Activated CD8-positive, alpha-beta memory T cell treated with anti-CD3 and anti-CD28 coated beads for 1 hour (primary cell): ENCODE measurements at places on chromosomes 7 and 10.

DNA sequence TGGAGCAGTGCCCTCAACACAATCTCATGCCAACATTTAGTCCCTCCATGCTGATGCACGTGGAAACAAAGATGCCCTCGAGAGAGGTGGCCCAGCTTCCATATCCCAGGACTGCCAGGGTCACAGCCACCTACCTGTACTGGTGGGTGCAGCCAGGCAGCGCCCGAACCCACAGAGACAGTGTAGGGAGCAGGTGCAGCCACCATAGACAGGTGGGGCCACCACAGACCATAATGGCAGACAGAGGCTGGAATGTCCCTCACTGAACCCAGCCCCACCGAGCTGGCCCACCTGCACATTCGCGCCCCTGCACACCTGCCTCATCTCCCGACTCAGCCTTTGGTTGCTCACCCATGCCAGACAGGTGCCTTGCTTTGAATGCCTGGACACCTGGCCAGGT lies 18.3 kb upstream of the CPXM2 start:
- DNase-seq = no peak

- no peak for DNase-seq
Measured at GRCh38 chr10:25498645-25499044, 323.8 kb downstream of the GPR158 start.

DNA sequence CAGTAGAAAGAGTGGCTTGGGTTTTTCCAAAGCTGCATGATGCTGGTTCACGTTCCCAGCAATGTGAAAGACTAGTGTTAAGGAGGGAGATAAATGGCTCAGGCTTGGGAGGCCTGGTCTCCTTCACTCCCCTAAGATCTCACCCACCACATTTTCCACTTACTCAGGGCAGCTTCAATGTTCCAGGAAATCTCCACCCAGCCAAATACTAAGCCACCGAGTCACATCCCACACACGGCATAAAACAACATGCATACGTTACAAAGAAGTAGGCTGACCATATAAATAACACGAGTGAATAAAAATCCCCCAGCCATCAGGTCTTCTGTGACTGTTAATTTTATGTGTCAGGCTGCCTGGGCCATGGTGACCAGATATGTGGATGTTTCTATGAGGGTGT lies 303.5 kb downstream of the SFMBT2 start:
- no peak for DNase-seq

- no peak for DNase-seq
Measured at GRCh38 chr7:7330997-7331396, 148.7 kb downstream of the C1GALT1 start.

DNA sequence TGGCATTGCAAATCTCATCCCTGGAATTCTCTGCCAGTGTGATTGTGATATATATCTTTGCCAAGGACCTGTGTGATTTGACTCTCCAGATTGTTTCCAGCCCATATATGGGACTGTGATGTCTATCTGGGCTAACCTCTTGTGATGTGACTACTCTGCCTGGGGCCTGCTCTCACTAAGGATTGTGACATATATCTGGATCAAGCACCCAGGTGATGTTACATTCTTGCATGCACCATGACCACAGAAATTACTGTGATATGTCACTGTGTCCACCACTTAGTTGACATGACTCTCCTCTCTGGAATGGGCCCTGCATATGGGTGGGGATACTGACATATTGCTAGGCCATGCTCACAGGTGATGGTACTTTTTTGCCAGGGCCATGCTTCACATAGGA lies 86.6 kb downstream of the ZNF736 start:
- no peak for DNase-seq

DNA sequence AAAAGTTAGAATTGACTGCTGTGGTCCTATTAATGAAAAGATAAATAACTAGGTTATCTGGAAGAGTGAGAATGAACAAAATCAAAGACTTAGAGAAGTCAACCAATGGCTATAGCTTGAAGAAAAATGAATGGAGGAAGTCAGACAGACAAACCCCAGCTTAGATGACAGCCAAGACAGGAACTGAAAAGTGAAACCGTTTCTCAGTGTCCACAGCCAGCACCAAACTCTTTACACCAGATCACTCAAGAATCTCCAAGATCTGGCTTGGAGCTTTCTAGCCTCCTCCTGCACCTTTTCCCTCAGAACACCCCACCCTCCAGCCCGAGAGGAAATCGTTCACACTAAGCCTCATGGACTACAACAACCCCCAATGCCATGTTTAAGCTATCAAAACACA lies 167.0 kb downstream of the SFMBT2 start:
- no peak for DNase-seq

DNA sequence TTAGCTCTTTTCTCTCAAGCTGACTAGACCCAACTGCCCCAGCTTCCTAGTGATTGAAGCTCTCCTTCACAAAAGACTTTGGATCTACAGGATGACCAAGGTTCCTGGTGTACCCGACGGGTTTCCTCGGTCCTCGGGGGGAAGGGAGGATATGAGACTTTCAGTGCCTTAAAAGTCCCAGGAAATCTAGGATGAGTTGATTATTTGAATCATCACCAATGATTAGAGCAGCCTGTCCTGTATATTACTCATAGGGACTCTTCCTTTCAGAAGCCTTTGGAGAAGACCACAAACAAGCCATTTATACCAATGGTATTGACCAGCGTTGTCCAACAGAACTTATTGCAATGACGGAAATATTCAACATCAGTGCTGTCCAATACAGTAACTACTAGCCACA lies 6.1 kb upstream of the ACTA2 start:
- no peak for DNase-seq

GRCh38 chr10:45421221-45422097 lies 47.4 kb downstream of the ALOX5 start:
- peak; percentile 31 for DNase-seq

GRCh38 chr7:99365318-99366141 lies 9.0 kb upstream of the ARPC1B start:
- peak; percentile 61 for DNase-seq

- DNase-seq = no peak
Measured at GRCh38 chr10:88110822-88111221, 247.4 kb downstream of the PTEN start.

GRCh38 chr10:103802081-103802480 lies 53.3 kb downstream of the SH3PXD2A start:
- DNase-seq = no peak
